ENCODE measurements at places on chromosomes 3 and 15.

- no peak for DNase-seq
Measured at GRCh38 chr15:65841121-65841930, 28.0 kb upstream of the RAB11A start.

GRCh38 chr3:190224863-190225692, 97.2 kb downstream of the CLDN1 start:
- DNase-seq, result no peak

GRCh38 chr3:45562027-45562426, 32.5 kb upstream of the LIMD1 start:
- no peak for DNase-seq

GRCh38 chr15:35505809-35506208, 40.2 kb downstream of the DPH6 start:
- no peak for DNase-seq

DNA sequence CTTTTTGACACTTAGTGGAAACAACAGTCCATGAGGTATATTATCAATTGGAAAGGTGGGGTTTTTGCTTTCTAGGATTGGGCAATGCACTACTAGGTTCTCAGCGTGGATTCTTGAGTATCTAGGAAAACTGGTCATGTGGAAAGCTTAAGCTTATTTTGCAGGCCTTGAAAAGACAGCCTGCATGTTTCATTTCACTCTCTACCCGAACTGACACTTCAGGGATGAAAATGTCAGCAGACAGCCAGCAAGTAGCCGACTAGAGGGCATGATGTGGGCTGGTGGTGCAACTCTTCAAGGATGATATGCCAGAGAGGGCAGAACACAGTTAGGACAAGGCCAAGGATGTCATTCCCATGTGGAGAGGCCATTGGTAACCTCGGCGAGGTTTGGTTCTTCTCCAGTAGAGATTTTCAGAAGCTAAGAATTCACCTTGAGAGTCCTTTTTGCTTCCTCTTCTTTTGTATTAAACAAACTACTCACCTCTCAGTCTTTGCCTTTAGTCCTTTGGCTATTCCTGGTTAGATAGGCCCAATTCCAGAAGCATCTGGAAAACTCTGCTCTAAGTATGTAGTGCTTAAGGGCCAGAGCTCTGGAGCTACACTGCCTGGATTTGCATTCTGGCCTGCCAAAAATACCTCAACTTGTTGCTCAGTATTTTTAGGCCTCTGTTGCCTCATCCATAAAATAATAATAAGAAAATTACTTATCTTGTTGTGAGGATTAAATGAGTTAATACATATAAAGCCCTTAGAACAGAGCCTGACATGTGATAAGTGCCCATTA, 17.9 kb downstream of the LPP start:
- DNase-seq, result no peak

GRCh38 chr3:130395916-130396315, 50.4 kb downstream of the COL6A5 start:
- no peak for DNase-seq

DNA sequence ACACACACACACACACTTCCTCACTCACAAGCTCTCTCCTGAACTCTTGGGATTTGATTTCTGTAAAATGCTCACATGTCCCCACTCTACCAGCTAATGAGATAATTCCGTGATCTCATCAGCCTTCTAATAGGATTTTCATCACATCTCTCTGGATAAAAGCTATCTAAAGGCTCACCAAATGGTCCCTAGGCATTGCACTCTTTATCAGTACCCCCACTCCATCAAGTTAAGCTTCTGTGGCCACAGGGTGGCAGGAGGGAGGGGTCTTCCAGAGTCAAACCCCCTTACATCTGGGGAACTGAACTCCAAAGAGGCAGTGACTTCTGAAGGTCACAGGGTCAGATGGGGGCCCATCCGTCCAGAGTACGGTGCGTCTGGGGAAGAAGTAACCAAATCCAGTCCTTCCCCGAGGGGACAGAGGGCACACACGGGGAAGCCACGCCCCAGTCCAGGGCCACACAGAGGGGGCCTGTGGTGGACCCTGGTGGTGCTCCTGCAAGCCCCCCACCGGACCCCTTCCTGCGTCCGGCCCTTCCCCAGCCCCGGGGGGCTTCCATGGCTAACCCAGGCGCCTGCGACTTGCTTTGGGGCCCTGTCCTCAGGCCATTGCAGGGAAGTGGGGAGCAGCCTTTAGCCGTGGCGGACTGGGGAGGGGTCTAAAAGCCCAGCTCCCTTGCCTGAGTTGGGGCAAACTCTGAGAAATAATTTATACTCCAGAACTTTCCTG, 25.5 kb downstream of the CPN2 start:
- no peak for DNase-seq

DNA sequence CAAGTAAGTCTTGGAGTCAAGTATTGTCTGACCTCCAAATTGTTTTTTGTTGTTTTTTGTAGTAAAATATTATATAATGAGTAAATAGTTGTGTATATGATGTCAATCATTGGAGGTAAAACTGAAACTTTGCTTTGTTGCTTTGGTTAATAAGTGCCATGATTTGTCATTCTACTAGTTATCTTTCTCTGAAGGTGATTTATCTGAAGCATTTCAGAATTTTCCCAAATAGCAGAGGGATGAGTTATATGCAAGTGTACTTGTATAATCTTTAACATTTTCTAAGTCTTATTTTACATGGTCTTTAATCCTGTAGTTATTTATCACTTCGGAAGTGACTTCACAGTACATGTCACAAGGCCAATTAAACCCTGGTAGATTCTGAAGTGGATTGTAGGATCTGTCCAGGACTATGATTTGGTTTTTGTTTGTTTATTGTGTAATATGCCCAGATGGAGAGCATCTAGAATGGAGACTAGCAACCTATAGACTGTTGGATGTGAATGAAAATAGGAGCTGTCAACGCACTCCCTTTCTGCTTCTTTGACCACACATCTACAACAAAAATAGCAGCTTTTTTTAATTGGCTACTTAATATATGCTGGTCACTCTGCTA, 93.1 kb upstream of the SAMMSON start:
- DNase-seq, result no peak

DNA sequence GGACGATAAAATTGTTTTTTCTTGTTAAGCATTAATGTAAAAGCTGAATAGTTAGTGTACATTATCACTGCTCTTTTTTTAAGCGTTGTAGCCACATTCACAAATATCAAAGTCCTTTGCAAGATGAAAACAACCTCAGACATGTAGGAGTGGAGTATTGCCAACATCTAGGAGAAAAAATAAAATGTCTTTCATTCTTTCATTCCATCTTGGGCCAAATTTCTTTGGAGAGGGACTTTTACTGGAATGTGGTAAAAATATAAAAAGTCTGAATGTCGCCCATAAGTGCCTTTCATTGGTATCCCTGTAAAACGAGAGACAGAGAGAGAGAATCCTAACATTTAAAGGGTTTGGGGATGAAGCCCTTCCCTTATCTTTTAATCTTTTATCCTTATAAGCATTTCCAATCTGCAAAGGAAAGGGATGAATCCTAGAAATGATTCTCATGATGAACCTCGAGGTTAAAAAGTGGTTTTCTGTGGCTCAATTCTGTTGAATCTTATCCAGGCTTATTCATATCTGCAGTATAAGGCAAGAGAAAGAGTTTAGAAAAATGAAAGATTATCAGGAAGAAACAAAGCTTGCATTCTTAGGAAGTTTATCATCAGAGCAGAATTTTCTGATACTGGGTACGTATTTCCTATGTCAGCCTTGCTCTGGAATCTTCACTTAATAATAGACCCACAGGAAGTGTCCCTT, 1031.7 kb downstream of the MCTP2 start:
- no peak for DNase-seq

DNA sequence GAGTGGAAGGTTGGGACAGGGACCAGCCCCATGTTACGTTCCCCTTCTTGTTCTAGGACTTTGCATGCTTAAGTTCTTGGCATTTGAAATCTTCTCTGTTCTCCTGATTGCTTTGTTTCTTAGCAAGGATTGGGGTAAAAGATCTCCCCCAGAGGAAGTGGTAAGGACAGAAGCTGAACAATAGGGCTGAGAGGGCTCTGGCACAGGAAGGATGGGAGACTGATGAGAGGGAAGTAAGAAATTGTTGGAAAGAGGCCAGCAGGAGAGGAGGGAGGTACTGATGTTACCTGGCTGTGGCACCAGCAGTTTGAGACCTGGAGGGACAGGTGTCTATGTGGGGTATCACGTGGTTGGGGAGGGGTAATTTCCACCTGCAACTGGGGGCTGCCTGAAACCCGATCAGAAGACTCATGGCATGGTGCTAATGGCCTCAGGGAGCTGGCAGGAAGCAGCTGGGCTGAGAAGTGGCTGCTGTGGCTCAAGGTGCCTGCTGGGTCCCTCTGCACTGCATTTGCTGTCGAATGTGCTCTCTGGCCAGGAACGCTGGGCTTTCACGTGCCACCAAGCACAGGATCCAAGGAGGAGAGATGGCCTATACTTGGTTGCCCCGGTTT, 108.4 kb downstream of the LSM3 start:
- DNase-seq, result no peak

GRCh38 chr3:99253963-99254355, 352.5 kb upstream of the DCBLD2 start:
- no peak for DNase-seq

DNA sequence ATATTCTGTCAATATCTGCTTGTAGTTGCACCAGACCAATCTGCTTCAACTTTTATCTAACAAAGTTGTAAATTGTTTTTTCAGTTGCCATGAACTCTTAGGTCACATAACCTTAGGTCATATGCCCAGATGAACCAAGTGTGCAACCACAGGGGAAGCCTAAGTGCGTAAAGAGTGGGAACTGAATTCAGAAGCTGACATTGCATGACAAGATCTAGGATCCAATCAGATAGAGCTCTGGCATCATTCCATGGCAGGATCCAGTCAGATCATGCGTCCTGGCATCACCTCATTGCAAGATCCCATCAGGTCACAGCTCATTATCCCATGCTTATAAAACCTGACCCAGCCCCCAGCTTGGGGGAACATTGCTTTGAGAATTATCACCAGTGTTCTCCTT, 18.9 kb upstream of the IFT57 start:
- DNase-seq, result no peak

- no peak for DNase-seq
Measured at GRCh38 chr3:134378818-134379217, 4.6 kb upstream of the AMOTL2 start.

DNA sequence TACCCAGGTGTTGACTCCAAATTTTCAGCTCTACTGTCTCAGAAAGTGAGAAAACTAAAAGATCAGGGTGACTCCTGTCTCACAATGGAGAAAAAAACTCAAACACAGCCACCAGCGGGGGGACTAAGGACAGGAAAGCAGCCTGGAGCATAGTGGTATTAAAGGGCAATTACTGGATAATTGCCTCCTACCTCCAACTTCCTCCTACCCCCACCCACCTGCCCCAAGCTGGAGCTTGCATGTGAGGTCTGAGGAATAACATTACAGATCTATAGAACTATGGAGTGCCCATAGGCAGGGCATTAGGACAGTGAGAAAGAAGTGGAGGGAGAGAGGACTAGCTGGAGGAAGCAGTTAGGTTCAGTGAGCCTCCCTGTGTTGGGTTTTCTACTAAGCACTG, 2.7 kb upstream of the PCCB start:
- DNase-seq, result no peak

DNA sequence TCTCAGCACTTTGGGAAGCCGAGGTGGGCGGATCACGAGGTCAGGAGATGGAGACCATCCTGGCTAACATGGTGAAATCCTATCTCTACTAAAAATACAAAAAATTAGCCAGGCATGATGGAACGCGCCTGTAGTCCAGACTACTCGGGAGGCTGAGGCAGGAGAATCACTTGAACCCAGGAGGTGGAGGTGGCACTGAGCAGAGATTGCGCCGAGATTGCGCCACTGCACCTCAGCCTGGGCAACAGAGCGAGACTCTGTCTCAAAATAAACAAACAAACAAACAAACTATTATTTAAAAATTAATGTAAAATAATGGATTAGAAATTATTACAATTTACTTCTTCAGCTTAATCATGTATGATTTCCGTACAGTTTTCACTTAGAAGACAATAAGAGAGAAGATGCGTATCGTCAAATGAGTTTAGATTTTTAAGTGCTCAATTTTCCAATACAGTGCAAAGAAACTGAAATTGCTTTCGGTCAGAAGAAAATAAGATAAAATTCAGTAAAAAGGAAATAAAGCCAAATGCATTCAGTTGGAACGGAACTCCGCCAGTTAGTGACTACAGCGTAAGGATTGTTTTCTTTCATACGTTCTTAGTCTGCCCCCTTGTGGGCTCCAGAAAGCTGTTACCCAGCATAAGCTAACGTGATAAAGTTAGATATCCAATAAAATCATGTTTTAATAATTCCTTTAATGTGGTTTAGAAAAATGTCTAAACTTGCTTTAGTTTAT, 24.8 kb downstream of the AADAC start:
- no peak for DNase-seq

DNA sequence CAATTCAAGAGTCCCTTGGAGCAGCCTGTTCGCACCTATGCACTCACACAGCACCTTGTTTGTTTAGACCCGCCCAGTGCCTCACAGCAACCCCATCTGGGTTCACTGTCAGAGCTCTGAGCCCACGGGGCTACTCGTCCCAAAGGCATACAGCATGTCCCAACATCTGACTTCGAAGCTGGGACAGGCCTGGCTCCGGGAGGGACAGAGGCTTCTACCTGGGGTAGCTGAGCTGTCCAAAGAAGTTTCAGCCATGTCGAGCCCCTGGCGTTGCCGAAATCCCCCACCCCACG, 28.6 kb upstream of the CYP11A1 start:
- DNase-seq, result no peak

Data from C1 segment of cervical spinal cord (tissue), 14 donors.